ENCODE measurements at places on chromosomes 12 and 14. TPM values are rescaled to one million over a fixed set of nuclear protein-coding genes. Genes with fewer than 3 reads are reported as not detected.

DNA sequence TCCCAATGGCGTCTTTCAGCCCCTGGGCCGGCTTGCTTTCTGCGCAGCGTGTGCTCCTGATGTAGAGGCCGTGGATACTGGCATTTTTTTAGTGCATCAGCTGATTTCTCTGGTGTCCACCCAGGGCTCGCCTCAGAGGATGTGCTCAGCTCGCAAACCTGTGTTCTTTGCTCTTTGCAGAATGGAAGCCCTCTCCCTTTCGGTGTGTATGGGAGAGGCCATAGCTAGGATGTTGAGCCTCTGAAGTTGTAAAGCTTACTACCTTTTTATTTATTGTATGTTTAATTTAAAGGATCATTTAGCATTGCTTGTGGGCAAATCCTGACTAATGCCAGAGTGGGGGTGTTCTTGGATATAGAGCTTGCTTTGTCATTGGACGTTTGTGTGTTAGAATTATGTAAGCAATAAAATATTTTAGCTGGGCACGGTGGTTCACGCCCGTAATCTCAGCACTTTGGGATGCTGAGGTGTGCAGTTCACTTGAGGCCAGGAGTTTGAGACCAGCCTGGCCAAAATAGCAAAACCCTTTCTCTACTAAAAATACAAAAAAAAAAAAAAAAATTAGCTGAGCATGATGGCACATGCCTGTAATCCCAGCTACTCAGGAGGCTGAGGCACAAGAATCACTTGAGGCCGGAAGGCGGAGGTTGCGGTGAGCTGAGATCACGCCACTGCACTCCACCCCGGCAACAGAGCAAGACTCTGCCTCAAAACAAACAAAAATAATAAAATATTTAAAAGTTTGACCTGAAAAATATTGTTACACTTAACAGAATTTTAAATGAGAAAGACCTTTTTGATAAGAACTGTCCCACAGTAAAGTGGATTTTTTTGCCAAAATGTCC lies 52.6 kb upstream of the MMP17 start:
- no peaks in the 10 kb centered on the region for H3K27me3 ChIP-seq
- DNase-seq, result no peak
- H3K4me3 ChIP-seq, result no peak overlapping the region
- H3K27ac ChIP-seq, result no peak overlapping the region
- H3K36me3 ChIP-seq, result peaks cover 27% of the 10 kb centered on the region

Gene OR6C65
- not detected for total RNA-seq

Gene SLCO1B1
- not detected for total RNA-seq

Gene LMNTD1
- not detected for total RNA-seq

Gene SLCO1C1
- total RNA-seq, result not detected

DNA sequence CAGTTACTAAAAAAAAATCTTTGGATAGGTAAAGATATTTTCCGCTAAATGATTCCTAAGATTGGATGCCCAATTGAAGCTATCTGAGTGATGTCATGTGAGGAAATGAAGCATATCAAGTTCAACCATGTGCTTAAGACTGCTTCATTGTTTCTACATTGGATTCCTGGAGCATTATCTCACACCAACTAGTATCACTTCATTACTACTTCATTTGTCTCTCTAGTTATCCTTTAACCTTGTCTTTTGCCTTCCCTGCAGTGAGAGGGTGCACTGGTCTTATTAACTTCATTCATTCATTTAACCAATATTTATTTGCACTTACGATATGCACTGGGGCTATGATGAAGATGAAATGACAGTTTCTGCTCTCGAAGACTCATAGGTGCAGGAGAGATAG lies 198.1 kb downstream of the SLC38A4 start:
- H3K4me1 ChIP-seq, result no peaks in the 10 kb centered on the region
- no peaks in the 10 kb centered on the region for H3K36me3 ChIP-seq
- DNase-seq, result no peak
- H3K4me3 ChIP-seq, result no peak overlapping the region
- no peaks in the 10 kb centered on the region for H3K27me3 ChIP-seq

- no peaks in the 10 kb centered on the region for H3K27me3 ChIP-seq
- no peaks in the 10 kb centered on the region for H3K4me1 ChIP-seq
- H3K4me3 ChIP-seq, result no peak overlapping the region
- no peak for DNase-seq
Observed at GRCh38 chr14:87745507-87746118, 247.4 kb downstream of the GALC start.

- no peak overlapping the region for H3K27ac ChIP-seq
- no peak overlapping the region for H3K4me3 ChIP-seq
- H3K36me3 ChIP-seq, result no peaks in the 10 kb centered on the region
- no peaks in the 10 kb centered on the region for H3K4me1 ChIP-seq
- no peaks in the 10 kb centered on the region for H3K27me3 ChIP-seq
- DNase-seq, result no peak
Observed at GRCh38 chr12:4251216-4251891, 22.2 kb upstream of the CCND2 start.

Gene AMDHD1
- total RNA-seq, result 2.1 TPM

GRCh38 chr12:4421590-4422031 lies 24.0 kb downstream of the FGF6 start:
- H3K27ac ChIP-seq, result no peak overlapping the region
- no peak overlapping the region for H3K4me3 ChIP-seq
- H3K4me1 ChIP-seq, result no peaks in the 10 kb centered on the region

GRCh38 chr12:122688291-122688690 lies 14.9 kb downstream of the HCAR2 start:
- no peak overlapping the region for H3K4me3 ChIP-seq
- H3K36me3 ChIP-seq, result no peaks in the 10 kb centered on the region
- H3K27me3 ChIP-seq, result no peaks in the 10 kb centered on the region

DNA sequence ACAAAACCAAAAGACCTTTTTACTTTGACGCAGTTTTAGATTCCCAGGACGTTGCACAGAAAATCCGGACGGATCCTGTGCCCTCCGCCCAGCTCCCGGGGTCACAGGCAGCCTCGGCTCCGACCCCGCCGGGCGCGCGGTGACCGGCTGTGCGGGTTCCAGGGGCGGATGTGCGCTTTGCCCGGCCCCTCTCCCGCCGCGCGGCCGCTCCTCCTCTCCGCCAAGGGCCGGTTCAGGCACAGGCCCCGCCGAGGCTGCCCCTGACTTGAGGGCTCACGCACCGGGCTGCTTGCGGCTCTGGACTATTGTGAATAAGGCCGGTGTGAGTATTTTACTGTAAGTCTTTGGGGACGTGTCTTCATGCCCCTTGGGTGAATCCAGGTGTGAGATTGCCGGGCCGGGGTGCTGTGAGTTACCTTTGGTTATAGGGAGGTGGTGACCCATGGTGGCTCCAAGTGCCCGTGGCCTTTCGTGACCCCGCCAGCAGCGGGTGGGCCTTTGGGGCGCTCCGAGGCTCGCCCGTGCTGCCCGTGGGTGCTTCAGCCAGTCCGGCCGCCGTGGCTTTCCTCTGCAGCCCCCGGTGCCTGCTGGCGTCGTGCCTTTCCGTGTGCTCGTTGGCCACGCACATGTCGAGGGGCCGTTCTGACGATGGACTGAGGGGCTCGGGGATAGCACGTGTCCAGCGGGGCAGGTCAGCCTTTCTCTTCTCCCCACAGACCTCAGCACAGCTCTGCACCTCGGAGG lies 45.9 kb downstream of the NOC4L start:
- peak overlapping the region; percentile 67 for H3K27ac ChIP-seq
- peak overlapping the region; percentile 76 for H3K4me3 ChIP-seq
- no peaks in the 10 kb centered on the region for H3K36me3 ChIP-seq
- peaks cover 32% of the 10 kb centered on the region for H3K4me1 ChIP-seq
- DNase-seq, result no peak

GRCh38 chr12:50162230-50162629 lies 4.9 kb downstream of the CERS5 start:
- no peaks in the 10 kb centered on the region for H3K36me3 ChIP-seq
- no peak overlapping the region for H3K4me3 ChIP-seq
- no peak overlapping the region for H3K27ac ChIP-seq
- peaks cover 20% of the 10 kb centered on the region for H3K4me1 ChIP-seq

DNA sequence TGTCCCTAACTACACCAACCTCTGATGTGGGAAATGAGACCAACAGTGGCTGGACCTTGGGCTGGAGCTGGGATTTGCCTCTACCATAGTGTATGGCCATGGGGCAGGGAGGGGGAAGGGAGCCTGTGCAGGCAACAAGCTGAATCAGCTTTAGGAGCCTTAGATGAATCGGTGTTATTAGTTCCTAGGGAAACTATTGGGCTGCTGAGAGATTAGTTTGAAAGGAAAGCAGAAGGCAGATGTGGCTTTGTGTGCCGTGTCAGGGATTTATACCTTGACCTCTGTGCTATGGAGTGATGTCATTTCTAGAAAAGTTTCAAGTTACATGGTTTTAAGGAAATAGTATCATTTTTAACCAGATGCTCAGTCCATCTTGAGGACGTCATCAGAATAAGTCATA lies 19.5 kb upstream of the GAS2L3 start:
- no peak overlapping the region for H3K27ac ChIP-seq
- H3K27me3 ChIP-seq, result no peaks in the 10 kb centered on the region
- H3K4me3 ChIP-seq, result no peak overlapping the region
- no peaks in the 10 kb centered on the region for H3K4me1 ChIP-seq

Gene HOXC5
- total RNA-seq, result not detected
